ENCODE measurements at places on chromosomes 5 and 9.

- DNase-seq = peak; percentile 45
Observed at GRCh38 chr5:180291234-180291940, 496 bp downstream of the MAPK9 start.

DNA sequence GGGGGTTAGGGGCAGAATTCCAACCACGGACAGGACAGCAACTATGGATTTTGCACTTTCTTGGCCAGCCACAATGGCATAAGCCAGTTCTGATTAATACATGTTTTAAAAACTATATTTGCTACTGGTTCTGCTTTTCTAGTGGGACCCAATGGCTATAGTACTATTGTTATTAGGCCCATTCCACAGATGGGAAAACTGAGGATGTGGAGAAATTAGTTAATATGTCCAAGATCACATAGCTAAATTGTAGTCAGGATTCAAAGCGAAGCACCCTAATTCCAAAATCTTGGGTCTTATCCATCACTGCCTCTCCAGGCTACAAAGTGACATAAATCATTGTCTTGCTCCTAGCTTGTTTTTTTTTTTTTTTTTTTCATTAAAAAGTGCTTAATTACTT, 133.9 kb downstream of the PJA2 start:
- no peak for DNase-seq

DNA sequence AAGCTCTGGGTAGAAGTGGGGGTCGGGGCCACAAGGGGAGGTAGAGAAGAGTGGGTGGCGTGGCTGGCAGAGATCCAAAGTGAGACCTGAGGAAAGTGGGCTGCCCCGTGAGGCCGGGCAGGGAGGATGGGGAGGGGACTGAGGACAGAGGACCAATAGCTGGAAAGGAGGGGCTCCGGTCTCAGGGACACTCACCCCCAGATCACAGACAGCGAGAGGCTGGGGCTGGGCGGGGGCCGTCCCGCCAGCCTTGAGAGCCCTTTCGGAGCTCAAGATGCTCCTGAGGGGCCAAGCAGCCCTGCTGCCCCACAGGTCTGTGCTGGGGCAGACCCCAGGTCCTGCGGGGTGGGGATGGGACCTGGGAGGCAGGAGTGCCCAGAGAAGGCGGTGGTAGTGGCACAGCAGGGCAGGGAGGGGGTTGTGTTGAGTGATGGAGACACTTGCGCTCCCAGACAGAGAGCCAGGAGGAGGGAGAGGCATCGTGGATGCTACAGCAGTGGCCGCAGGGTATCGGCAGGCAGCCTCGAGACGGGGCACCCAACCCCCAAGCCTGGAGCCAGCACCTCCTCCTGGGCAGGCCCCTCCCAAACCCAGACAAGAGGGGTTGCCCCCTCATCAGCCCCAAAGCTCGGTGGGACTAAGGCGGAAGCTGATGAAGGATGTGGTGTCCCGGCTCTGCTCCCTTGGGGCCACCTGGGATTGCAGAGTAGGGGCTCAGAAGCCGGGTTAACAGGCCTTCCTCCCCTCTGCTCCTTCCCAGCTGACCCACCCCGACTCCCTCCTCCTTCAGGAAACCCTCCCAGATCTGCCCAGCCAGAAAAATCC, 3.4 kb downstream of the SARDH start:
- no peak for DNase-seq

DNA sequence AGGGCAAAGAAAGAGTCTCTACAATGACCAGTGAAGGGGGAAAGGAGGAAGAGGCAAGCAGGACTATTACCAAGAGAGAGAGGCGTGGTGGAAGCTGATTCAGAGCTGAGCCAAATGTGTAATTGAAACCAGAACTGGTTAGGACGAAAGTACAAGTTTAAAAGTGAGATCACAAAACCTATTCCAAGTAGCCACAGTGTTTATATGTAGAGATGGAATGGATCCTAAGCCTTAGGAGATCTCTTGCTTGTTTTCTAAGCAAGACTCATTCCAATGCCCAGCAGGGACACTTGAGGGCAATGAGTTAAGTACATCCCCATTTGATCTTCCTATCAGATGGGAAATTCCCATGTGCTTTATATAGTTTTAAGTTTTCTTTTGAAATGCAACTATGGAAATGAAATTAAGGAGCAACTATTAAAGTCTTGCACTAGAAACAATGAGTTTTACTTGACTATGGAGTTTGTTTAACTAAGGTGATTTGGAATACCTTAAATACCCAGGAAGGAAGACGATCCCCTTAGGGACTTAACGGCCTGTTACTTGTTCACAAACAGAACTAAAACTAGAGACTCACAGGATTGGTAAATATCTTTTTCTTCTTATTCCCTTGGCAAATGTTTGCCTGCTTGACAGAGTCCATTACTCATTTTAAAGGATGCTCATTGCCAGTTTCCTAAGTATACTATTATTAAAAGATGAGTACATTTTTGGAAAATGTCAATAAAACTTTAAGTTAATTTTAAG, 51.1 kb upstream of the SNX2 start:
- no peak for DNase-seq

- DNase-seq = no peak
Observed at GRCh38 chr9:130864541-130864940, 29.5 kb downstream of the ABL1 start.

GRCh38 chr5:148455185-148455584, 71.4 kb downstream of the FBXO38 start:
- DNase-seq = no peak

DNA sequence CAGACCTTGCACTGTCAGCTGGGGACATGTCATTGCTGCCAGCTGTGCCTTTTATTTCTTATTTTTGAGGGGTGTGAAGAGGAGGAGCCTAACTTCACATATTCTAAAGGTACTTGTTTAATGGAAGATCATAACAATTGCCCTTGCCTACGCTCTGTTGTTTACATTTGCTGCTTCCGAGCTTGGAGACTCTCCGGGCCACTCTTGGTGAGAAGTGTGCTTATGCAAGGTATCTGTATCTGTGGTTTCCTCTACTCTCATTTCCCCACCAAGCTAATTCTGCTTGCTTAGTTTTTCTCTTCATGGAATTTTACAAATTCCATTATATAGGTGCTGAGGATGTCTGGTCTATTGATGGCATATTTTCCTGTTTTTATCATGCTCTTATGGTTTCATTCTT, 105.3 kb downstream of the RASGRF2 start:
- DNase-seq = no peak

DNA sequence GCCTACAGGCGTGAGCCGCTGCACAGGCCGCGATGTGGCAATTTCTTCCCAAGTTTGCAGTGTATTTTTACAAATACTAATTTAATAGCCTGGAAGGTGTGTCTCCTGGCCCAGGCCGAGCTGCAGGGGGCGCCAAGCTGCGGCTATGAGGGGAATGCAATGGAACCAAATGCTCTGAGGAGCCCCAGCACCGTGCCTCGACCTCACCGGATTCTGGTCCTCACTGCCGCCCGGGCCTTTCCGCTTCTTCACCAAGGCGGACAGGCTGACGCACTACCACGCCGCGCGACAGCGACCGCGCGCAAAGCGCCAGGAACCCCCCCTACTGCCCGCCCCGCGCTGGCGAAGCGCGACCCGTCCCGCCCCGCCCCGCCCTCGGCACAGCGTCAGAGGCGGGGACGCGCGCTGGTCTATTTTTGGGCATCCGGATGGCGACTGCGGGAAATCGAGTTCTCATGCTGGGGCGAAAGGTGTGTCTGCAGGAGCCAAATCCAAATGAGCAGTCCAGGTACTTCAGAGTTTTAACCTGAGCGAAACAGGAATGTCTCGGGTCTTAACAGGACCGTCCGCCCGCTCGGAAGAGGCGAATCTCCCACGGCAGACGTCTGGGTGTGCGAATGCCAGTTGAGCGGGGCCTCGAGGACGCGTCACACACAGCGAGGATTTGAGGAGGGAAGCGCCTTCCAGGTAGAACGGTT, 31.7 kb upstream of the PRXL2C start:
- DNase-seq = peak; percentile 75

- DNase-seq = no peak
Observed at GRCh38 chr5:108028412-108028811, 353.5 kb downstream of the FBXL17 start.

DNA sequence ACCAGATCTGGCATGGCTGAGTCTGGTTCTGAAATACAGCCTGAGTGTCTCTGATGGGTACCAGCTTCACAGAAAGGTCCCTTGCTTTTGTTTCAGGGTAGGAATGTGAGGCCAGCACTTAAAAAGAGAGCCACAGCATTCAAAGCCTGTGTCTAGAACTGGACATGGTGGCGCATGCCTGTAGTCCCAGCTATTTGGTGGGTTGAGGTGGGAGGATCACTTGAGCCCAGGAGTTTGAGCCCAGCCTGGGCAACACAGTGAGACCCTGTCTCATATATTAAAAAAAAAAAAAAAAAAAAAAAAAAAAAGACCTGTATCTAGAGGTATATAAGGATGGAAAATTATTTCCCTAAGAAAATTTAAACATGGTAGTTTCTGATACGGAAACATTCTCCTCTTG, 202.3 kb downstream of the GAPVD1 start:
- no peak for DNase-seq

- DNase-seq = no peak
Observed at GRCh38 chr9:13759551-13759950, 480.1 kb upstream of the MPDZ start.

DNA sequence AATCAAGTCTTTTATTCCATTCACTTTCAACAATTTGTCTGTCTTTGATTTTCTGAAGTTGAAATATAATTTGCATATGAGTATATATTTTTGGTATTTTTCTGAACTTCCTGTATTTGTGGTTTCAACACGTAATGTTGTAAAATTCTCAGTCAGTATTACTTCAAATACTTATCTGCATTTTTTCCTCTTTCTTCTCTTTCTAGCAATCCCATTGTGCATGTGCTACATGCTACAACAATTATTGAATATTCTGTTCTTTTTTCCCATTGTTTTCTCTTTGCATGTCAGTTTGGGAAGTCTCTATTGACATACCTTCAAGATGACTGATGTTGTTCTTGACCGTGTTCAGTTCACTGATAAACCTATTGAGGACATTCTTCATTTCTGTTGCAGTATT, 5.6 kb upstream of the ANKRD18A start:
- no peak for DNase-seq
